ENCODE measurements at places on chromosomes 13 and 19. TPM values are rescaled to one million over a fixed set of nuclear protein-coding genes. Genes with fewer than 3 reads are reported as not detected.

The LILRA5 gene
- not detected for total RNA-seq

The LRP3 gene
- 24.4 TPM for total RNA-seq

The SHD gene
- total RNA-seq, result 18.1 TPM

The ATXN8OS gene
- total RNA-seq, result not detected

The CAPNS1 gene
- total RNA-seq, result 217 TPM

The SULT2A1 gene
- not detected for total RNA-seq

The OR10H2 gene
- total RNA-seq, result not detected

The SPC24 gene
- 12.3 TPM for total RNA-seq

The MAMSTR gene
- 4.3 TPM for total RNA-seq

The NLRP9 gene
- total RNA-seq, result not detected

The PLA2G4C gene
- 32.3 TPM for total RNA-seq

The GPX4 gene
- 115 TPM for total RNA-seq

The ACP7 gene
- total RNA-seq, result not detected

The CRB3 gene
- total RNA-seq, result 2.7 TPM

The CYP4F12 gene
- total RNA-seq, result 25.2 TPM

The WDR62 gene
- total RNA-seq, result 4.3 TPM

The CTXN1 gene
- total RNA-seq, result 0.31 TPM

The CA11 gene
- 3.7 TPM for total RNA-seq

The ZNF530 gene
- 5.1 TPM for total RNA-seq

The SMAD9 gene
- 19.5 TPM for total RNA-seq

The TDRD12 gene
- 0.41 TPM for total RNA-seq

The LHB gene
- total RNA-seq, result not detected

The NLRP5 gene
- not detected for total RNA-seq

The INSL3 gene
- not detected for total RNA-seq

The GRK1 gene
- not detected for total RNA-seq

The KLK14 gene
- 0.72 TPM for total RNA-seq
